Karpas-422 (cell line): ENCODE measurements at places on chromosomes 1 and 21.
A peak's percentile ranks its signal among the peaks of the same experiment; 100 is the strongest.

GRCh38 chr1:29129916-29130315, 6.2 kb upstream of the TMEM200B start:
- no peak for DNase-seq

GRCh38 chr21:36184545-36184944, 27.9 kb downstream of the DOP1B start:
- no peak for DNase-seq

GRCh38 chr1:108845446-108845845, 11.4 kb downstream of the AKNAD1 start:
- no peak for DNase-seq

- no peak for DNase-seq
These were observed 6.4 kb downstream of the CLDN19 start for GRCh38 chr1:42733415-42734200.

DNA sequence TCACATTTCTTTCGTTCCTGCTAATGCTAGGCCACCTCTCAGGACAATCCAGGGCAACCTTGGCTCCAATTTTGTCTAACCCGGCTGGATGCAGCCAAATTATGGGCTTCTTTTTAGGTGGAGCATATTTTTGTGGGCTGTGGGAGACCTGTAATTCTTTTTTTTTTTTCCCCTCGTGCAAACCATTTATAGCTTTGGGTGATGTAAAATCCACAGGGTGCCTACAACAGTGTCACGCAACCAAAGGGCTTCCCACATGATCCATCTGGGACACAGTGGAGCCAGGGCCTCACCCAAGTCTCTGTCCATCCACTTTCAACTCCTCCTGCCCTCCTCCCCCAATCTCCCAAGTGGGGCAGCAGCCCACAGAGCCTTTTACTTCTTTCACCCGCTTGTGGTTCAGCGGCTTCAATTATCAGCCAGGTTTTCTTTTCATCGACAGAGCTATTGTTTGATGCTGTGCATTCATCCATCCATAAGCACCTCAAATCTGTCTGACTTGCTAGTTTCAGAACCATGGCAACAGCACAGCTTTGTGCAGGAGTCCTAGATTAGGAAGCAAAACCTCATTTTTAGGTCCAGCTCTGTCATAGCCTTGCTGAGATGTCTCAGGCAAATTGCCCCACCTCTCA, 10.0 kb upstream of the OVAAL start:
- no peak for DNase-seq

GRCh38 chr1:9444532-9444931, 94.7 kb upstream of the SLC25A33 start:
- DNase-seq = no peak

GRCh38 chr21:30248844-30249243, 32.9 kb upstream of the CLDN8 start:
- DNase-seq = no peak

DNA sequence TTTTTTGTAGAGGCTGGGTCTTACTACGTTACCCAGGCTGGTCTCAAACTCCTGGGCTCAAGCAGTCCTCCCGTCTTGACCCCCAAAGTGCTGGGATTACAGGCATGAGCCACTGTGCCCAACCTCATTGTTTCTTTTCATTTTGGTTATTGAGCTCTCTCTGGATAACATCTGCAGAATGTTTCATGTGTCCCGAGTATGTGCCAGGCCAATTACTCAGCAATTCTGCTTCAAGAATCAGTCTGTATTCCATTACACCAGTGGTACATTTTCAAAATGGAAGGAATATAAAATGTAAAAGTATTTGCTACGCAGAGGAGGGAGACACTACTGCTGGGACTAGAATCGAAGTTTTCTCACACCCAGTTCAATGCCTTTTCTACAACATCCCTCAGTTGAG, 1.7 kb upstream of the ELOA start:
- DNase-seq = no peak

DNA sequence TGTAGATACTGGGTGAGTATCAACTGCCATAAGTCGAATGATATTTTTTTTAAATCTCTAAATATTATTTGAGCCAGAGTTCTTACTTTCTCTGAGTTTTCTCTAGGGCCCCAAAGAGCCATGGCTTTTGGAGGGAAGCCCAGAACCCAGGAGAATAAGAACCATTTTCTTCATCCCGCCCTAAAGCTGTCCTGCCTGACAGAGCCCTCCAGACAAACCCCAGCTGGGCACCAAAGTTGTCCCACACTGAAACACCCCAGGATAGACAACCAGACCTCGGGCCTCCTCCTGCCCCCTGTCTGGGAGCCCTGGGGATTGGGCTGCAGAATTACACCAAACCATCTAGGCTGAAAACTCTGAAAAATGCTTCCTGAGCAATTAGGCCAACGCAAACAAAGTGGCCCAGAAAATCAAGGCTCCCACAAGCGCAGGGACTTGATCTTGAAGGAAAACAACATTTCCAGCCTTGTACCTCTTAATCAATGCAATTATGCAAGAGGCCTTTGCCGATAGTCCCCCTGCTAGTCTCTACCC, 113.1 kb downstream of the RRAGC start:
- no peak for DNase-seq

DNA sequence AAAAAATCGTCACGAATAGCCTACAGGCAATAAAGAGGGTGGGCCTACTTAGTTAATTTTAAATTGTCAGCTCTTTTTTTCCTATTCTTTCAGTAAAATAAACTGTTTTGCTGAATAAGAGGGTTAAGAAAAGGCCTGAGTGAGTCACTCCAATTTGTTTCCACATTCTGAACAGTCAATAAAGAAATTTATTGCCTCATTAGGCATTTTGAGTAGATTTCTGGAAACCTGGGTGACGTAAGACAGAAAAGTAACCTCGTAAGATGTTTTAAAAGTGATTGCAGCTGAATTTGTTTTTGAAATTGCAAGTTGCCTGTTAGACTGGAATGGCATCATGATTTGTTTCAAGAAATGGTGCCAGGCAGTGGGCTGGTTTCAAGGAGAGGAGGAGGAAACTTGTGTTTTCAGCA, 439.3 kb downstream of the USP25 start:
- DNase-seq = no peak

- DNase-seq = no peak
These were observed 22.4 kb upstream of the INTS3 start for GRCh38 chr1:153705484-153705883.

- DNase-seq = no peak
These were observed 7.1 kb upstream of the SSBP3 start for GRCh38 chr1:54413295-54413694.

GRCh38 chr1:202320081-202320405, 21.7 kb downstream of the UBE2T start:
- DNase-seq = no peak

GRCh38 chr1:213163278-213163711, 112.3 kb downstream of the RPS6KC1 start:
- DNase-seq = no peak

- DNase-seq = no peak
These were observed 42.2 kb upstream of the TRABD2B start for GRCh38 chr1:48039088-48040054.

GRCh38 chr21:26850116-26850643, 5.0 kb upstream of the ADAMTS1 start:
- peak; percentile 78 for DNase-seq

DNA sequence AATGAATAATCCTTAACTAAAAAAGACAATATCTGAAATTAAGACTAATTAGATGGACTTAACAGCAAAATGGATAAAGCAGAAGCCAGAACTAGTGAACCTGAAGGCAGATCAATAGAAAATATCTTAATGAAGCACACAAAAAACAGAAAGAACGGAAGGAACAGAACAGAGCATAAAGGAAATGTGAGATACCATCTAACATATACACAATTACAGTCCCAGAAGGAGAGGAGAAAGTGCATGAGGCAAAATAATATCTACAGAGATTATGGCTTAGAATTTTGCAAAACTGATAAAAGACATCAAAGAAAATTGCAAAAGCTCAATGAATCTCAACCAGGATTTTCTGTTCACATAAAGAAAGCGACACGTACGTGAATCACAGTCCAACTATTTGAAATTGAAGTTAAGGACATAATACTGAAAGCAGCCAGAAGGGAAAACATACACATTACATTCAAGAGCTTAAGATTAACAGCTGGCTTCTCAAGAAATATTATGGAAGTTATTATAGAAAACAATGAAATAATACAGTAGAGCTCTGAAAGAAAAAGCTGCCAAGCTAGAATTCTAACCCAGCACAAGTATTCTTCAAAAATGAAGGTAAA, 182.0 kb downstream of the CDC42BPA start:
- DNase-seq = no peak

DNA sequence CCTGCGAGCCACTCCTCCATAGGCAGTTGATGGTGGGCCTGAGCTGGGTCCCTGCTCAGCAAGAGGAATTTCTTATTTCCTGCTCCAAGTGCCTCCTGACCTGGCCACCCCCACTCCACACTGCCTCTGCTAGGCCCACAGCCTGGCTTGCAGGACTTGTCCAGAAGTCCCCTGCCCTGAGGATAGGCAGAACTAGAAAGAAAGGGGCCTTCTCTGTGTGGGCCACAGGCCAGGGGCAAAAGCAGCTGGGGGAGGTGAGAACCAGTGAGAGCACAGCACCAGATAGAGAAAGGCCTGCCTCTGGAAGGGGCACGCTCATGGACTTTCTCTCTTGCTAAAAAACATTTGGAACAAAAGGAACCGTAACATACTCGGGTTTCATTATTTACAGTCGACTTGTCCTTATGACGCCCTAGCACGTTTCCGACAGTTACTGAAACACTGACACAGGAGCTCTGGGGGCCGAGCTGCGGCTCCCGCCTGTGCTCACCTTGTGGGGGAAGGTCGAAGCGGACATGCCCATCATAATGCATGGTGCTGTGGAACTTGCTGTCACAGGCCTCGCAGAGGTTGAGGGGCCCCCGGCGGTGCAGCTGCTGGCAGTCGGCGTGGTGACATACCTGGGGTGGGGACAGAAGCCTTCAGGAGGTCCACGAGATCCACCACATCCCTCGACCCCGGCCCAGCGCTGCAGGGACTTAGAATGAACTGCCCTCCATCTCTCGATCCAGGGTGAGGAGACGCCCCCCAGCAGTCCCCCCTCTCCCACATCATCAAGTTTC, 11.3 kb upstream of the TNFRSF25 start:
- no peak for DNase-seq
